ENCODE measurements at places on chromosomes 3 and 15.
A peak's percentile ranks its signal among the peaks of the same experiment; 100 is the strongest.

DNA sequence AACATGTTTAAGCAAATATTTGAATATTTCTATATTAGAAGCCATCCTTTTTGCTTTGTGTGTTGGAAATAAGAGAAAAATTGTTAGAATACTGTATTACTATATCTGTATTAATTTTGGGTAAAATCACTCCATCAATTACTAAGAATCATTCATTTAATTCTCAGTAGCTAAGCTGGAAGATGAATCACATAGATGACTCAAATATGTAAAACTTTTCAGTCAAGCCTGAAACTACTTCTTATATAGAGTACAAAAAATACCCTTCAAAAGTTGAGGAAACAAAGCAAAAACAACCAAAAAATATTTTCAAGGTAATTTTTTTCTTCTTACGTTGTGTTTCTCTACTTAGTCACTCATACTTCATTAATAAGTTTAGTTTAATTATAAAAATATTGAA, 205.7 kb upstream of the ROBO1 start:
- no peak for DNase-seq

GRCh38 chr3:89246326-89246725, 138.9 kb downstream of the EPHA3 start:
- DNase-seq: no peak

GRCh38 chr15:41834096-41834495, 4.6 kb upstream of the PLA2G4B start:
- no peak for DNase-seq

- no peak for DNase-seq
Measured at GRCh38 chr15:77402740-77403379, 17.0 kb downstream of the PEAK1 start.

- DNase-seq: no peak
Measured at GRCh38 chr15:43346305-43346704, 15.9 kb upstream of the LCMT2 start.

GRCh38 chr15:42498212-42499068, 3.0 kb downstream of the SNAP23 start:
- DNase-seq: no peak

- DNase-seq: no peak
Measured at GRCh38 chr3:152472672-152472954, 203.9 kb downstream of the MBNL1 start.

DNA sequence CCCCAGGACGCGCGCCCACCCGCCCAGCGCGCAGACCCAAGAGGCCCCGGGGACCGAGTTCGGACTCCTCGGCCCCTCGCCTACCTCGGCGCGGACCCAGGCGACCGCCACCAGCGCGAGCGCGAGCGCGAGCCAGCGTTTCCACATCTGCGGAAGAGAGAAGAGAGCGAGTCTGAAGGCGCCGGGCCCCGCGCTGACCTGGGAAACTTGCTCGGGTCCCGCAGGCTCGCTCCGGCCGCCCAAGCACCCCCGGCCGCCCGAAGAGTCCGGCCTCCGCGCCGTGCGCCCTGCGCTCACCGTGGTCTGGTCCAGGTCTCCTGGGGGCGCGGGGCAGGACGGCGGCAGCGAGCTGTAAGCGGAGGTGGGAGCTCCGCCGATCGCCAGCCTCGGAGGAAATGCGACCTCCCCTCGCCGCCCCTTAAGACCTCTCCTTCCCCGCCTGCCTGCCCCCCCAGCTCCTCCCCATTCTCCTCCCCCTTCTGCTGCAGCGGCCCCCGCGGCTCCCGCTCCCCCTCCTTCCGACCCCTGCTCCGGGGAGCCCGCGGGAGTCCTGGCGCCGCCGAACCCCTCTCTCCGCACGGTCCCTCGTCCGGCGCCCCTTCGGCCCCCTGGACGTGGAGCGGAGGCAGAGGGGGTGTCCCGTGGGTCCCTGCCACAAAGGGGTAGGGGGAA, at the start of gene FSTL1:
FSTL1 (minus strand) TSS at position 393 of the 672 bp plus-strand sequence; CDS start at position 147, 246 bp downstream.
- DNase-seq: no peak

- no peak for DNase-seq
Measured at GRCh38 chr3:71779674-71780377, 5.1 kb downstream of the PROK2 start.

- no peak for DNase-seq
Measured at GRCh38 chr3:175335229-175335628, 476.1 kb downstream of the NAALADL2 start.

DNA sequence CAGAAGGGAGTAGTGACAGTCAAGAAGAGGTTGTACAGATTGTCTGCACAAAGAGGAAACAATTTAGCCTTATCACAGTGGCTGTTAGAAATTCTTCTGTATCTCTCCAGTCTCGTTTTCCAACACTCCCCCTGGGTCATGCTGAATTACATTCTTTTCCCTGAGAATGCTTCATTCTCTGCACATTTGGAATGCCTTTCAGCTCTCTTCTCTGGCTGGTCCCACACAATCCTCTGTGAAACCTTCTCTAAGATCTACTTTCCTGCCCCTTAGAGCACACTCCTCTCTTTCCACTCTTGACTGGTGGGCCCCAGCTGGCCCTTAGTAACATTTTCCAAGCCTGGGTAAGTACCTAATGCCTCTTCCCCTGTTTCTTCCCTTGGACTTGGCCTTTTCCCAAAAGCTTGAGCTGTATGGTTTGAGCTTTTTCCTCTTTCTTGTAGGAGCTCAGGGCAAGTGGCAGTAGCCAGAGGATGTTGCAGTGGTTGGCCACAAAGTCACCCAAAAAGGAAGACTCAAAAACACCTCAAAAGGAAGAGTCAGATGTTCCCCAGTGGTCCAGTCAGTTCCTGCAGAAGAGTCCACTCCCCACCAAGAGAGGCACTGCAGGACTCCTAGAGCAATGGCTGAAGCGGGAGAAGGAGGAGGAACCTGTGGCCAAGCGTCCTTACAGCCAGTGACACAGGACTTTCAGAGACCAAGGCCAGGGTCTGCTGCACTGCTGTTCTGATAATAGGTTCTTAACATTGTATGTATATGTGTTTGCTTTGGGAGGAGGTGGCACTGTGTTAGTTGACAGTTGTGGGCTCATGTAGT, 25.7 kb downstream of the HMCES start:
- no peak for DNase-seq

- no peak for DNase-seq
Measured at GRCh38 chr3:193869221-193870201, 266.4 kb upstream of the HES1 start.

DNA sequence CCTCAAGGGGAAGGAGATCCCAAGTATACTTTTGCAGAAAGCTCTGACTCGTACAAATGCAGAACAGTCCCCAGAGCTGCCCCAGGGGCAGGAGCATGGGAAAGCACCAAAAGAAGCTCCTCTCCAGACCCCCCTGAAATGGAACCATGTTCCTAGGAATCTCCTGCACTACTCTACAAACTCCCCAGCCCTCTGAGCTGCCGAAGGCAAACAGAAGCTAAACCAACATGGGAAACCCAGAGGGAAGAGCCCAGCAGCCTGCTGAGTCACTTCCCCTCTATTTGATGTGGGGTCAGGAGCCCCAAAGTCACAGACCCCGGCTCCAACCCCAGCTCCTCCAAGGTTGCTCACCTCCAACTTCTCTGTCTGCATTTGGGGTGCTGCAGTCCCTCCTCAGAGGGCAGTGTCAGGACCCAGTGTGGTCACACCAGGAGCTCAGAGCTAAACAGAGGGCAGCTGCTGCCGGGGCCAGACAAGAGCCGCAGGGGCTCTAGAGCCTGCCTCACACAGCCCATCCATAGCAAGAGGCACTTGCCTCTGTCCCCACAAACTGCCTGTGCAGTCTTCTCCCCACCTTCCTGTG, 3.8 kb upstream of the PLXNA1 start:
- DNase-seq: no peak

DNA sequence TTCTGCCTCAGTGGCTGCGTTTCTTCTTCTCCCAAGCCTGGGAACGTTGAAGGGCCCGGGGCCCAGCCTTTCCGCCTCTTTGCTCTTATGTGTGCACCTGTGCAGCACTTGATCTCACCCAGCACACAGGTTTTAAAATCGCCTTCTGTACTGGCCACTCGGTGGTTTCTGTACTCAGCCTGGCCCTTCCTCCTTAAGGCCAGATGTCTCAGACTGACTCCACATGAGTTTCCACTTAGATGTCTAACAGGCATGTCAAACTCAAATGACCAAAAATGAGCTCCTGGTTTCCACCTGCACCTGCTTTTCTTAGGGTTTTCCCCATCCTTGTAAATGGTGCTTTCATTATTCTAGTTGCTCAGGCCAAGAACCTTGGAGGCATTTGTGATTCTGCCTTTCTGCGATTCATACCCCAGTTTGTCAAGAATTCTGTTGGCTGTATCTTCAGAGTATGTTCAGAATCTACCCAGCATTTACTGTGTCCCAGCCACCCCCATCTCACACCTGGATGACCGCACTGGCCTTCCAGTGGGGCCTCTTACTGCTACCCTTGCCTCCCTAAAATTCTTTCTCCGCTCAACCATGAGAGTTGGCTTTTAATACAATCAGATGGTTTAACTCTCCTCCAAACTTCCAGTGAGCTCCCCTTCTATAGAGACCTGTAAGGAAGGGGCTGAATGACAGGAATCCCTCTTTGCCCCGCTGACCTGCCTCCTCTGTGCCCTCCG, 2.2 kb upstream of the TRAK1 start:
- DNase-seq: no peak

DNA sequence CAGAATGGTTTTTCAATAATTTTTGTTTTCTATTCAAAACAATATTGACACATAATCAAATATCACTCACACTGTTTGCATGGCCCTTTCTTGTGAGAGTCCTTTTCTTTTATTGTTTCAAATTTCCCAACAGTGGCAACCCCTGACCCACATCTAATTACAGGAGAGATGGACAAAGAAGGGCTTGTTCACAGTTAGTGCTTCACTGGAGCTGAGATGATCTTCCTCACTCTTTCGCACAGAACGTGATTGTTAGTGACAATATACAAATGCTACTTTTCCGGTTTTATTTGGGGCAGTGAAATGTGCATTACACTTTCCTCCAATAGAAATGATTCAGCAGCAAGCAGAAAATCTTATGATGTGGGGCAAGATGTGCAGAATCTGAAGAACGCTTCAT, 38.6 kb upstream of the TTC14 start:
- DNase-seq: no peak

DNA sequence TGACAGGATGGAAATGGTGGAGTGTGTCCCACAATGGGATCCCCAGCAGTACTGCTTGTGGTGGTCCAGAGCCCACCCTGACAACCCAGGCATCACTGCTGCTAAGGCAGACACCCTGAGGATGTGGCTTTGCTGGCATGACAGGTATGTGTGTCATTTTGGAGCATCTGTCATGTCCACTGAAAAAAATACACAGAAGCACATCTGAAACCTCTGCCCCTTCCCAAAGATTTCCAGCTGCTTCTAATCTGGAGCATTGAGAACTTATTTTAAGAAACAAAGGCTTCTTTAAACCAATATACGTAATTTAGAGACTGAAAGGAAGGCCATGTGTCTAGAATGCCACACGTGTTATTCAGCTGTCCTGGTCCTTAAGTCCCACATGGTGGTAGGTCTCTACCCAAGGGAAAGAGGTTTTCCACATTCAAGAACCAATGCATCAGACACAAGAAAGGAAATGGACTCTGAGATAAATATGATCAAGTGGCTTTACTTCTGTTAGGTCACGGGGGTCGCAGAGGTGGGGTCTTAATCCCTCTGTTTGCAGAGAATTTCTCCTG, 88.3 kb downstream of the PDZRN3 start:
- DNase-seq: no peak

DNA sequence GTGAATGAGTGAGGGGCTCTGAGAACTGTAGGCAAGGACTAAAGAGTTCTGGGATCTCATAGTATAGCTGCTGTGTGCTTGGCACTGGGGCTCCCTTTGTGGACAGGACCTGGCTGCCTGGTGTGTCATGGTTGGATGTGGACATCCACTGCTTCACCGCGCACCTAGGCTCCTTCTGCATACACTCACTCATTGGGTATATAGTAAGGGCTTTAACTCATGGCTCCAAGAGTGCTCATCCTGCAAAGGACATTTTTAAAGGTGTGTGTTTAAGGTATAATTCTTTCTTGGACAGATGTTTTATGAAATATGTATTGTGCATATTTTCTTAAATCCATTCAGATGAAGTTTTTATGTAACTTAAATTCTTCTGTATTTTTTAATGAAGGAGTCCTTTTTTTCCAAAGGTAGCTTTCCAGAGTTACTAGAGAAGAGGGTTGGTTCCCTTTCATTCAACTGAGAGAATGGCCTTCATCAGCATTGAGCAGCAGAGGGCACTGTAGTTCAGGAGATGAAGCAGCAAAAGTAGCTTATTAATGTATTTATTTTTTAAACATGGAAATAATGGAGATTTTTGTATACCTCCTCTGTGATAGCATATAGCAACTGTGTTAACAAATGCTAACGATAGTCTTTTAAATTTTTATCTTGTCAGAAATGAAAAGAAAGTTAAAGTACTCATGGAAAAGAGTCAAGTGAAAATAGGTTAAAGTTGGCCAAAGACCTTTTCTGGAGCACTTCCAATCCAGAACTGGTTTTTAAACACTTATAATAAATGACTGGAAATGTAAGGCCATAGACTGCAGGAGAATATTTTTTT, 25.2 kb downstream of the OXNAD1 start:
- DNase-seq: peak; percentile 39

- no peak for DNase-seq
Measured at GRCh38 chr3:134378384-134378783, 4.1 kb upstream of the AMOTL2 start.

DNA sequence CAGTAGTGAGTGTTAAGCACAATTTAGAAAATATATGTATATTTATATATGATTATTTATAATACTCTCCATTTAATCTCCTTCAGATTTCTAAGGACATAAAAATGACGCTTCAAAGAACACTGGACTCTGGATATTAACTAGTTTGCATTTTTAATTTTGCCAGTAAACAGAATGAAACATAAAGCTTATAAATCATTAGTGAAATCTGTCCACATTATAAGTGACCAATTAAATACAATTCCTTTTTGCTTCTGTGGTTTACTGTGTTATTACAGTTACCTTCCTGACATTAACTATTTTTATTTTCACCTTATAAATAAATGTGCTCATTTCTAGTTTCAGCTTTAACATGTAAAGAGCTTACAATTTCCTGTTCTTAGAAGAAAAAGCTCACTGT, 1081.1 kb upstream of the EPHA6 start:
- DNase-seq: no peak

DNA sequence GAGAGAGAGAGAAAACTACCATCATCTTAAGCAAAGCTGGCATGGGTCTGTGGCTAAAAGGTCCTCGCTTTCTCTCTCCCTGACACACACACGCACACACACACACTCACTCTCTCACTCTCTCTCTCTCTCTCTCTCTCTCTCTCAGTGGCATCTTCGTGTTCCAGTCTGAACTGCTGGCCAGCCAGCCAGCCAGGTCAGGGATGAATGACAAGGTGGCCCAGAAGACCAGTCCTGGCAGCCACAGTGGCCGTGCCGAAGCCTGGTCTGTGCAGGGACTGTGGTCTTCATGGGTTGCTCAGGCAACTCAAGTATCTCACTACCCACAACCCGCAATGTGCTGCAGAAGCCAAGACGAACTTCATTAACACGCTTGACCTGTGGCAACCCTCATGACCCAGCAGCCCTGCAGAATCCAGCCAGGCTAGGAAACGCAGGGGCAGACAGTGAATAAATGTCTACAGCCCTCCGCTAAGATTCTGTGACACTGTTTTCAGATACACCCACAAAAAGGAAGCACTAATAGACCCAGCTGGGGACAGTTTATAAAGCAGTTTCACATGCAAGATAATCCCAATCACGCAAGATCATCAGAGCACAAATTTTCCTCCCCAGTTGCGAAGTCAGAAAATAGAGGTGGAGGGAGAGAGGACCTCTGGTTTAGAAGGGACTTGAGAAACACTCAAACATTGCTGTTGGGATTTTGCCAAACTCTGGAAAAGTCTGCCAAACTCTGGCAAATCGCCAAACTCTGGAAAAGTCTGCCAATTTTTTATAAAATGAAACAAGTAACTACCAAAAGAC, 66.4 kb downstream of the XXYLT1 start:
- no peak for DNase-seq
